ENCODE measurements at places on chromosomes 16 and 17.
A peak's percentile ranks its signal among the peaks of the same experiment; 100 is the strongest.

GRCh38 chr17:32933881-32934280 is 5.9 kb downstream of the TMEM98 start:
- DNase-seq: no peak

DNA sequence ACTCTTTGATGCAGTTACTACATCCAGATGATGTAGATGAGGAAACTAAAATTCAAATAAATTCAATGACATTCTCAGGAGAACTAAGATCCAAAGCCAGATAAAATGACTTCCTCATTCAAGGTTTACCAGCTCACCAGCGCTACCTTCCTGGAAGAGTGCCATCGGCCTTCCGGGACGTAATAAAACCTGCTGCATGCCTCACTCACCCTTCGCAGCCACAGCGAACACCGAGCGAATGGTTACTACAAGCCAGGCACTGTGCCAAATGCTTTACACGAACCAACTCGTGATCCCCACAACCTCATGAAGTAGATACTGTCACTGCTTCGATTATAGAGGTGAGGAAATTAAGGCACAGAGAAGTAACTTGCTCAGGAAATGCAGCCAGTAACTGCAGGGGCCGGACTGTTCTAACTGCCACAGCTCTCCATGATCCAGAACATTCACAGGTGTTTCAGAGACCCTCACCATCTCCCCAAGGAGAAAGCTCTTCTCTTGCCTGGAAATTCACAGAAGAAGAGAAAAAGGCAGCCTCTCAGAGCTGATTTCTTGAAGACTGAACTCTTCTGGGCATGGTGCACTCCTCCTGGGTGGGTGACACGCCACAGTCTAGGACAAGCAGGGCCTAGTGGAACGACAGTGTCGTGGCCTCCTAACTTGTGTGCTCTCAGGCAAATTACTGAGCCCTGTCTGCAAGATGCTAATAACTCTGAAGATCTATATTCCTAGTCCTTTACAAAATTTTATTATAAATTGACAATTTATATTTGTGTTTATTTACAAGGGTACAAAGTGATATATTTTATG is 46.8 kb downstream of the HIC1 start:
- peak; percentile 60 for DNase-seq

- no peak for DNase-seq
Measured at GRCh38 chr17:39808409-39808997, 55.6 kb downstream of the IKZF3 start.

DNA sequence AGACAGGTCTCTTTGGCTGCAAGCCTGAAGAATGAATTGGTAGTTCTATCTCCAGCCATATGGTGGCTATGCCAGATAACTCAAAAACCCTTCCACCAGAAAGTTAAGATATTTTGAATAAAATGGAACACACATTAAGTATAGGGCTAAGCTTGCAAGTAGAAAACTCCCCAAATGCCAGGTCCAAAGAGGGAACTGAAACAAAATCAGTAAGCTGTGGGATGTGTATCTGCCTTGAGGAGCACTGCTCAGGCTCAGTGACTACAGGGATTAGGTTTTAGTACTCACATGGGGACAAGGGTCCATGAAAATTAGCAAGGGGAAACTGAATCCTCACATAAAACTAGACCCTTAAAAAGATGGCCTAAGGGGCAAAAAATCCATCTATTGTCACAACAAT is 115.7 kb upstream of the PMFBP1 start:
- DNase-seq: no peak

GRCh38 chr16:88116121-88116520 is 164.9 kb downstream of the BANP start:
- DNase-seq: no peak
